MG63 (cell line): ENCODE measurements at places on chromosomes 4 and X. TPM values are rescaled to one million over a fixed set of nuclear protein-coding genes. Genes with fewer than 3 reads are reported as not detected.

Gene CDKL2
- not detected in 2 replicates for total RNA-seq

Gene PNMA5
- total RNA-seq = not detected in 2 replicates

Gene FAAH2
- total RNA-seq = not detected in 2 replicates

Gene MAGEE1
- 0.76 and 1.5 TPM in 2 replicates for total RNA-seq

Gene TMEM187
- 1.0 and 4.6 TPM in 2 replicates for total RNA-seq

Gene CT55
- not detected in 2 replicates for total RNA-seq

Gene MAP3K15
- total RNA-seq = 0.53 and 2.1 TPM in 2 replicates

Gene CUL4B
- 19.0 and 22.3 TPM in 2 replicates for total RNA-seq

Gene CLNK
- not detected in 2 replicates for total RNA-seq

Gene SH2D1A
- total RNA-seq = not detected in 2 replicates

Gene SYTL5
- total RNA-seq = not detected in 2 replicates

Gene TMSB15B
- total RNA-seq = 8.6 and 44.0 TPM in 2 replicates

Gene MEPE
- not detected in 2 replicates for total RNA-seq

Gene NLGN3
- total RNA-seq = 0.07 and 0.10 TPM in 2 replicates

Gene SMARCA1
- total RNA-seq = 10.7 and 11.6 TPM in 2 replicates

Gene ETNPPL
- not detected in 2 replicates for total RNA-seq

Gene FRMPD4
- total RNA-seq = 0.66 and 1.4 TPM in 2 replicates

Gene SATL1
- not detected in 2 replicates for total RNA-seq

Gene CHIC1
- total RNA-seq = 2.5 and 5.0 TPM in 2 replicates

Gene ARMCX2
- total RNA-seq = 23.7 and 38.1 TPM in 2 replicates

Gene TEC
- total RNA-seq = 0.86 and 0.99 TPM in 2 replicates

Gene ZCCHC18
- total RNA-seq = not detected in 2 replicates

Gene PDCL2
- not detected in 2 replicates for total RNA-seq

Gene FAM47A
- not detected in 2 replicates for total RNA-seq

Gene CPZ
- total RNA-seq = 1.1 TPM in 1 of 2 replicates, not detected in the other

Gene GABRG1
- total RNA-seq = not detected in 2 replicates

Gene CXCL8
- 4.5 and 12.3 TPM in 2 replicates for total RNA-seq

Gene STATH
- not detected in 2 replicates for total RNA-seq

Gene RTL3
- total RNA-seq = 1.7 TPM in 1 of 2 replicates, not detected in the other

Gene PAGE1
- total RNA-seq = not detected in 2 replicates

Gene FGD1
- total RNA-seq = 8.2 and 10.3 TPM in 2 replicates

Gene TCEAL5
- total RNA-seq = not detected in 2 replicates

Gene MUC7
- not detected in 2 replicates for total RNA-seq

Gene CHRDL1
- 79.1 and 90.2 TPM in 2 replicates for total RNA-seq

Gene GABRA4
- total RNA-seq = not detected in 2 replicates

Gene PLK4
- total RNA-seq = 7.3 and 9.1 TPM in 2 replicates
